ENCODE measurements at places on chromosomes 7 and 10.

DNA sequence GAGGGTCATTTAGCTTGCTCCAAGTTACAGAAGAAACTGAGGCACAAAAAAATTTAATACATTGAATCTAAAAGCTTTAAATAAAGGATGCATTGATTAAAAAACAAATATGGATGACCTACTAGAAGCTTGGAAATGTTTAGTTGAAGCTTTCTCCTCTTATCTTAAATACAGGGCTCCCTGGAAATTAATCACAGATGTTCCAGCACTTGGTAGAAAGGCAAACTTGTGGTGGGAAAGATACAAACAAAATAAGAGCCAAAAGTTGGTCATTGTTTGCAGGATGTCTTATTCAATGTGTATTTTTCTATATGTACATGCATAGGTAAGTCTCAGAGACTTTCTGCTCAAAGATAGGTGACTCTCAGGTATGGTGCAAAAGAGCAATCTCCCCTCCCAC, 40.7 kb upstream of the LYZL1 start:
- no peak for DNase-seq

GRCh38 chr7:151017370-151017952, 6.8 kb downstream of the ATG9B start:
- DNase-seq, result no peak

DNA sequence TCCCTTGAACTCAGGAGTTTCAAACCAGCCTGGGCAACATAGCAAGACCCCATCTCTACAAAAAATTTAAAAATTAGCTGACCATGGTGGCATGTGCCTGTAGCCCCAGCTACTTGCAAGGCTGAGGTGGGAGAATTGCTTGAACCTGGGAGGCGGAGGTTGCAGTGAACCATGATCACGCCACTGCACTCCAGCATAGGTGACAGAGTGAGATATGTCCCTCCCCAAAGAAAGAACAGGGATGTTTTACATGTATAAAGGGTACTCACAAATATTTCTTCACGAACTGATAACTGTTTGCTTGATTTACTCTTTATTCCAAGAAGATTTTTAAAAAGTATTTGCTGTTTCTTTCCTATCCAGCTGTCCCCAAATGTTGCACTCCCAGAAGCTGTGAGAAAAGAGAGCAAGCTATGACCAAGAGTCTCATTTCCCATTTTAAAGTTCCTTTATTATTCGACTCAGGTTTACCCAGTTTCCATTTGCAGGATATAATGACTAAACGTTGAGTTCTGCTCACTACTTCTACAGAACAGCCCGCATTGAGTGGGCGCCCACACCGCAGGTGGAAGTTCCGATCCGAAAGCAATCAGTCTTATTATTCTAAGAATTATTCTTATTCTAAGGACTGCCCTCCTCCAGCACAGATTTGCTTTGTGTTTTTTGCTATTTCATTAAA, 90.7 kb downstream of the APBB1IP start:
- DNase-seq, result no peak

GRCh38 chr7:97851683-97852082, 20.5 kb downstream of the ASNS start:
- no peak for DNase-seq

DNA sequence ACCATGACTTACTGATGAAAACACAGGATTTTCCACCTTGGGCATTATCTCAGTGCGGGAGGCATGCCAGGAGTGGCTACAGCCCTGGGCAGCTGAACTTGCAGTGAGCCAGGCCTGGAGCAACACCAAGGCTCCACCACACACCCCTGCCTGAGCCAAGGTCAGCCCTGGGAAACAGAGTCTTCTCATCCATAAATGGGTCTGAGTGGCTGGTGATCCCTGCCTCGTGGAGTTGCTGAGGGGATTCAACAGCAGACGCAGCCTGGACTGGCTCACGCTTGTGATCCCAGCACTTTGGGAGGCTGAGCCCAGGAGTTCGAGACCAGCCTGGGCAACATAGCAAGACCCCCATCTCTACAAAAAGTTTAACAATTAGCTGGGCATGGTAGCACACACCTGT, 32.2 kb downstream of the SPOCK2 start:
- DNase-seq, result no peak

- no peak for DNase-seq
These were observed 88.3 kb upstream of the KAT6B start for GRCh38 chr10:74738052-74738451.

- no peak for DNase-seq
These were observed 120.6 kb downstream of the CPED1 start for GRCh38 chr7:121109145-121109544.

GRCh38 chr7:155984609-155985405, 172.5 kb upstream of the SHH start:
- DNase-seq, result no peak

GRCh38 chr10:101625821-101626412, 37.8 kb downstream of the DPCD start:
- no peak for DNase-seq

DNA sequence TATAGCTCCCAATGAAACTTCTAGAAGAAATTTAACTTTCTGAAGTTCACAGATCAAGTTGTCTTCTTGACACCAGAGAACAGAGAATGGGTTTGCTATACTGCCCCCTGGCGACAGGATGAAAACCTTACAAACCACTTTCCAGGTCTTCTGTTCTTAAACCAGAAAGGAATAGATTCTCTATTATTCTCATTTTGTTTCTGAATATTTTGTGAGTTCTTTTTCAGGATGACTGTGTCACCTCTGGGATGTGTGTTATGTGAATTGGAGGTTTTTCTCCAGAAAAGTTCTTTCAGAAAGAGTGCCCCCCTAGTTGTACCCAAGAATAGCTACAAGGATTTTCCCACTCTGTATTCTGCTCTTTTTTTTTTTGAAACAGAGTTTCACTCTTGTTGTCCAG, 6.3 kb downstream of the IFT22 start:
- peak; percentile 58 for DNase-seq

GRCh38 chr10:61937631-61938351, 36.3 kb downstream of the ARID5B start:
- no peak for DNase-seq

- no peak for DNase-seq
These were observed 85.6 kb downstream of the NEUROD6 start for GRCh38 chr7:31254926-31255325.
